ENCODE measurements at places on chromosomes 1 and 21.

DNA sequence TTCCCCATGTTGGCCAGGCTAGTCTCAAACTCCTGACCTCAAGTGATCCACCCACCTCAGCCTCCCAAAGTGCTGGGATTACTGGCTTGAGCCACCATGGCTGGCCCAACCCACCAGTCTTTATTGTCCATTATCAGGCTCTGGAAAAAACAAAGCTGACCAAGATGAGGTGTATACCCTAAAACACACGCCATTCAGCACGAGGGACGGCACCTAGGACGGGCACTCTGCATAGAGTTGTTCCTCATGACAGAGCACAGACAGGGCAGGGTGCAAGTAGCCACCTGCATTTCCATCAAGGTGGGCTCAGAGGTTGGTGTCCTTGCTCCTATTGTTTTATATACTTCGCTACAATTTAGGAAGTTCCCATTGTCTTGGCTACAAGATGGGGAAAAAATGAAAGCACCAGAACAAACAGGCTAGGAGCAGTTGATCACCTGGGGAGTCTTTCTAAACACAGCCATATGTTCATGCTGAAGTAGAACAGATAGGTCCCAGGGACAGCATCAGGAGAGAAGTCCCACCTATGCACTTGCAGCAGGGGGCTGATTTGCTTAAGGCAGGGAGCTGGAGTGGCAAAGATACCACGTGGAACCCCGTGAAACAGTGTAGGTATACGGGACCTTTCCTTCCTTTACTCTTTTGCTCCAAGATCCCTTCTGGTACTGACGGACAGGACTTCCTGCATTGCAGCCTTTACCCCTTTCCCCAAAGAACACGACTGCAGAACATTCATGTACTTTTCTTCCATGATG, 4.5 kb downstream of the KRTCAP2 start:
- no peak for DNase-seq

- no peak for DNase-seq
Measured at GRCh38 chr1:53065391-53065790, 3.4 kb downstream of the PODN start.

- DNase-seq, result peak; percentile 88
Measured at GRCh38 chr1:101259744-101260148, 22.9 kb downstream of the S1PR1 start.

- peak; percentile 68 for DNase-seq
Measured at GRCh38 chr1:226723657-226724532, 15.2 kb downstream of the ITPKB start.

DNA sequence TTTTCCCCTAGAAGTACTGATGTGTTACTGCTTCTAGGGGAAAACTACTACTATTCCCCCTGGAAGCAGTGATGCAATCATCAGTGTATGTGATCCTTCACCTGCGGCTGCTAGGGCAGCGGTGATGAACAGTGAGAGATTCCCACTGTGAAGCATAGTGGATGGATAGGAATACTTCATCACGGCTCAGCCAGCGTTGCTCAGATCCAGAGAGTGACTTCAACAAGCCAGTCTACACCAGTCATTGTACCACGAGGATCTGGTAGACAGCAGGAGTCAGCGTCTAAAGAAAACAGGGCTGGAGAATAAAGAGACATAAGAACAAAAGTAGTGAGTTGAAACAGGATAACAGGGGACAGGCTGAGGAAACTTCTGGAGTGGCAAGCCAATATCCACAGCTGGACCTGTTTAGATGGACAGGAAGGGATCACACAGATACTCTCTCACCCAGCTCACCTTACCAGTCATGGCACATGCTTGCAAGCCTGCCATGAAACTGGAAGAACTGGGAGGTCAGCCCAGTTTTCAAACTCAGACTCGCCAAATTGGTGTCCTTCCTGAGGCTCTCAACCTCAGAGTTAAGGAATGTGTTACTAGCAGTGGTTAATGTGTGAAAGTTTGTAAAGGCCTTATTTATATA, 42.4 kb upstream of the LRRC52 start:
- no peak for DNase-seq

DNA sequence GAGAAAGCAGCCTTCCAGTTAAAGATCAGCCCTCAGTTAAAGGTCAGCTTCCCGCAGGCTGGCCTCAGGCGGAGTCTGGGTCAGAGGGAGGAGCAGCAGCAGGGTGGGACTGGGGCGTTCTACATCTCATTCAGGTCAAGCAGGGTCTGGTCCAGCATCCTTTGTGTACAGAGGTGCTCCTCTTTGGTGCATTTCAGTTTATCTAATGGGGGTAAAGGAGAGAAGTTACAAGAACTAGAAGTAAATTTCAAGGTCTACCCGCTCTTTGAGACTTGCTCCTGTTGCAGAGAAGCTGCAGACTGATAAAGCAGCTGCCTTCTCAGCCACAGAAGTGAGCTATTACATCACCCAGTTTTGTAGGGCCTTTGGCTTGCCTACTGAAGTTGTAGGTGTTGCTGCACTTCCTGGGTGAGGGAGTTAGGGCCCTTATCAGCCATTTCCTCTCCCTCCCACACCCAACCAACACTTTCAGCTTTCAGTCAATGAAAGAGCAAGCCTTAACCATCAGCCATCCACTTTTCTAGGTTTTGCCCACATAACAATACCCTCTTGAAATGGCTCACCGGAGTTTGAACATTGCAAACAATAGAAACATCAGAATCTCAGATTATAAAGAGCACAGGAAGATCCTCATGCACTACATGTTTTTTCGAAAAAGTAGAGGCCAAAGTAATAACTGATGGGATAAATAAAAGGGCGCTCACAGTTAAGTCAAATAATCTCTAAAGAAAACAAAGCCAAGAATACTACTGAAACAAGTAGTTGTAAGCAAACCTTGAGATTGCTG, 2.8 kb upstream of the NUP210L start:
- DNase-seq, result peak; percentile 25

GRCh38 chr1:41855713-41856112, 63.0 kb downstream of the HIVEP3 start:
- DNase-seq, result no peak

GRCh38 chr1:16155537-16156410, at the start of gene EPHA2:
TSS of gene EPHA2 (minus strand) at chr1:16156069. CDS start at chr1:16155932, 137 bp downstream.
- DNase-seq, result peak; percentile 90

GRCh38 chr21:37514038-37514667, 147.6 kb downstream of the DYRK1A start:
- DNase-seq, result no peak

DNA sequence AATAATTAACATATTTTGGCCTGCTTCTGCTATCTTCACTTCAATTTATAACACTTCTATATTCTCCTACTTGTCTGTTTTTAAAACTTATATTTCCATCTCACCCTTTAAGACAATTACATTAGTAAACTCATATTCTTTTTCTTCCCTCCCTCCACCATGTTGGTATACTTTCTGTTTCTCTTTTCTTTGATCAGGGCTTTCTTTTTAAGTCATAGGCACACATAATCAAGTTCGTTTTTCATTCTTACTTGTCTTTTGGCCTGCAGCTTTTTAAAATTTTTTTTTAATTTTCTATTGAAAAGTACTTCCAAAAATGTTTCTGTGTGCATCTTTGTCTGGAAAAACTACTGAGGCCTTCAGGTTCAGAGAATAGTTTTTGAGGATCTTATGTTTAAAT, 2.3 kb downstream of the PYHIN1 start:
- no peak for DNase-seq

DNA sequence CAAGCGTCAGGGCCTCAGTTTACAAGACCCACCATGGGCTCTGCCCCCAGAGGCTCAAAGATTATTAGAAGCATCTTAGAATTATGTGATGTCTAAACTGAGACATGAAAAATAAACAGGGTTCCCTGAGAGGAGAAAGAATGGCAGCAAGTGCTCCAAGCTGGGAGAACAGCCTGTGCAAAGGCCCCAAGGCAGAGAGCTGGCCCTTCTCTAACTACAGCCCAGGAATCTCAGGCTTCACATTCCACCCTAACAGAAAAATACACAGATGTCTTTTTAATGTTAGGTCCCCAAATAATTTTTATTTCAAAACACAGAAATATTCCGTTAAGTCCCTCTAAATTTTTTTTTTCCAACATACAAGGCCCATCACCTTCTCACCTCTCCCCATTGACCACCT, 21.7 kb downstream of the SSBP3 start:
- DNase-seq, result no peak

DNA sequence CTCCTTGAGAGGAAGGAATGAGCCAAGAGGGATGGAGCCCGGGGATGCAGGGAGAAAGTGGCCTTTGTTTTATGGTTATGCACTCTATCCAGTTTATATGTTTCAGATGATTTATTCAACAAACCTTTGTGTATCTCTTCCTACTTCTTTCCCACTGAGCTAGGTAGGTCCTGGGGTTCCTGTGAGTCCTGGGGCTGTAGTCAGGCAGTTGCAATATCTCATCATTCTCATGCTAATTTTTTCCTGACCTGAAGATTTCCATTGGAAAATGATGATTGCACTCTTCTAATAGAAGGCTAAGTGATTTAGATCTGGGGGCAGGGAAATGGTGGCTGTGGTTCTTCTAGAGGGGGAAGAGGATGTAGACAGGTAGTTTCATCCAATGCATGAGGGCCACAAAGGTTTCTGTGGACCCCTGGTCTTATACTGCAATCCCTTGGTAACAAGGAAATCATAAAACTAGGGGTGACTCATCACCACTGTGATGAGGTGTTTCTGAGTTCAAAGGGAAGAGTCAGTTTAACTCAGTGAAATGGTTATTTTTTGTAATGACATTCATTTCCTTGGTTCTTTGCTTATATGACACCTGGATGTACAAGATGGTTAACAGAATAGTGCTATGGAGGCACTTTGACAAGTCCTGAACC, 20.2 kb downstream of the B3GALT5 start:
- DNase-seq, result peak; percentile 60

Data from EH (cell line).